ENCODE measurements at places on chromosomes 6 and 20.

DNA sequence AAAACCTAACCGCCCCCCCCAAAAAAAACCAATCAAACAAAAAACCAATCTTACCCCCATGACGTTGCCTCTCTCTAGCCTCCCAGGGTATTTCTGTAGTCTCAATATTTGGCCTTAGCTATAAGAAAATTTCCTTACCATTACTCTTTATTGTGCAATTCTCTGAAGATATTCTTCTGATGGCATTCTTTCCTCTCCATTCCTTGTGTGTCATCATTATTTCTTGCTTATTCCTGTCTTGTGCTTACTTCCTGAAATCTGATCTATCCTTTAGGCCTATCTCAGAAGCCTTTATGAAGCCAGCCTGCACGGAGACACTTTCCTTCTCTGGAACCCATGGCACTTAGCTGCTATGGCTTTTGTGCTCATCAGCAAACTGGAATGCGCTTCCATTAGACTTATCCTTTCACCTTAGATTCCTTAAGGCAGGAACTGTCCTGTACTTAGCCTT is 65.9 kb upstream of the DDR1 start:
- no peak overlapping the region for H3K4me3 ChIP-seq
- peaks cover 72% of the 10 kb centered on the region for H3K36me3 ChIP-seq
- no peaks in the 10 kb centered on the region for H3K27me3 ChIP-seq
- H3K27ac ChIP-seq, result peak overlapping the region; percentile 98
- DNase-seq, result no peak

GRCh38 chr20:362271-363254 is 15.7 kb downstream of the NRSN2 start:
- peak overlapping the region; percentile 55 for H3K27ac ChIP-seq
- peak; percentile 72 for DNase-seq
- H3K27me3 ChIP-seq, result no peaks in the 10 kb centered on the region
- H3K4me1 ChIP-seq, result peaks cover 22% of the 10 kb centered on the region
- no peaks in the 10 kb centered on the region for H3K36me3 ChIP-seq

- peaks cover 17% of the 10 kb centered on the region for H3K4me1 ChIP-seq
- peak overlapping the region; percentile 81 for H3K4me3 ChIP-seq
- DNase-seq, result no peak
- peaks cover 2% of the 10 kb centered on the region for H3K36me3 ChIP-seq
- H3K27ac ChIP-seq, result no peak overlapping the region
- peaks cover 37% of the 10 kb centered on the region for H3K27me3 ChIP-seq
These were observed 1.5 kb upstream of the EBF4 start for GRCh38 chr20:2691127-2691526.

DNA sequence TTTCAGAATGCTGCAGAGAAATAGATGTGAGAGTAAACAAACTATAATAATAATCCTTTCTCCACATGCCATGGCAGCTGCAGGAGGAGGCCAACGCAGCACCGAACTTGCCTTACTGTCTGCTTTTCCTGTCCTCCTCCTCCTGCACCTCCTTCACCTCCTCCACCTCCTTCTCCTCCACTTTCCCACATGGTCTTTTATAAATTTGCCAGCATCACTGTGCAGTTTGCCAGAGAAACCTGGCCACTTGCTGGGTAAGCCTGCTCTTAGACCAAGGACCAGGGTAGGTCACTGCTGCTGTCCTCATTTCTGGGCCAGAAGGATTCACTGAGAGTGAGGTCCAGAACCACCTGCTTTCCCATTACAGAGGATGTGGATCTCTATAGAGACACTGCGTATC is 8.7 kb downstream of the SGK1 start:
- H3K27me3 ChIP-seq, result no peaks in the 10 kb centered on the region
- no peak for DNase-seq
- peaks cover 2% of the 10 kb centered on the region for H3K36me3 ChIP-seq
- no peak overlapping the region for H3K27ac ChIP-seq
- peaks cover 24% of the 10 kb centered on the region for H3K4me1 ChIP-seq

GRCh38 chr6:63537201-63537958 is 34.9 kb upstream of the LOC128125822 start:
- H3K36me3 ChIP-seq, result no peaks in the 10 kb centered on the region
- H3K27me3 ChIP-seq, result peaks cover 23% of the 10 kb centered on the region
- H3K27ac ChIP-seq, result no peak overlapping the region
- DNase-seq, result no peak

GRCh38 chr6:32073613-32074012 is 35.4 kb downstream of the CYP21A2 start:
- no peak for DNase-seq
- no peaks in the 10 kb centered on the region for H3K4me1 ChIP-seq
- H3K27me3 ChIP-seq, result no peaks in the 10 kb centered on the region

GRCh38 chr20:17377231-17377630 is 150.4 kb downstream of the PCSK2 start:
- peaks cover 4% of the 10 kb centered on the region for H3K27me3 ChIP-seq
- no peak overlapping the region for H3K4me3 ChIP-seq
- H3K4me1 ChIP-seq, result no peaks in the 10 kb centered on the region

- H3K4me3 ChIP-seq, result no peak overlapping the region
- H3K36me3 ChIP-seq, result peaks cover 69% of the 10 kb centered on the region
These were observed 72.6 kb downstream of the HIVEP2 start for GRCh38 chr6:142872376-142872775.

DNA sequence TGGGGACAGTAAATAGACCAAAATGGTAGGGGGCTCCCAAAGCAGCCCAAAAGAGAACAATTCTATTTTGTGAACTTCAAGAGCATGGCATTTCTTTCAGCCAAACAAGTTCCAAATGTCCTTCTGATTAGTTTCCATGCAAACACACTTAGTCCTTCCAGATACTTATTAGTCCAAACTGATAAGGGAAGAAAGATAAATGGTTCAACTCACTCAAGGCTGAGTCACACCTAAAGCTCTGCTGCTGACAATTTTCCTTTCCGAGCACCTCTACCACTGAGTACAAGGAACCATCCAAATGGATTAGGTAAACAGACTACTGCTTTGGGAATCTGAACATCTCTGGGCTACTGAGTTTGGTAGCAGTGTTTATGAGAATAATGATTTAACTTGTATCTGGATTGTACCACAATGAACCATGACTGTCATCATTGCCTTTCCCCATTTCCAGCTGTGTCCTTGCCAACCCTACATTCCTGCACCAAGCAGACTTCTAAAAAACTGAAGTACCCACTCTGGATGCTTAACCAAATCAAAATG is 71.2 kb downstream of the TNFRSF21 start:
- no peak for DNase-seq
- H3K36me3 ChIP-seq, result no peaks in the 10 kb centered on the region
- no peaks in the 10 kb centered on the region for H3K27me3 ChIP-seq
- no peak overlapping the region for H3K4me3 ChIP-seq
- H3K27ac ChIP-seq, result no peak overlapping the region

- H3K36me3 ChIP-seq, result peaks cover 37% of the 10 kb centered on the region
- peak overlapping the region; percentile 92 for H3K4me3 ChIP-seq
- H3K27ac ChIP-seq, result peak overlapping the region; percentile 95
- no peaks in the 10 kb centered on the region for H3K27me3 ChIP-seq
These were observed 23.3 kb downstream of the NQO2 start for GRCh38 chr6:3022765-3023662.

- H3K27ac ChIP-seq, result no peak overlapping the region
- H3K4me1 ChIP-seq, result no peaks in the 10 kb centered on the region
- H3K27me3 ChIP-seq, result no peaks in the 10 kb centered on the region
- no peak overlapping the region for H3K4me3 ChIP-seq
These were observed 310.6 kb upstream of the MANEA start for GRCh38 chr6:95266537-95267258.
